ENCODE measurements at places on chromosomes 3 and 15.

GRCh38 chr15:58407236-58407775 lies 24.5 kb upstream of the LIPC start:
- DNase-seq: no peak

DNA sequence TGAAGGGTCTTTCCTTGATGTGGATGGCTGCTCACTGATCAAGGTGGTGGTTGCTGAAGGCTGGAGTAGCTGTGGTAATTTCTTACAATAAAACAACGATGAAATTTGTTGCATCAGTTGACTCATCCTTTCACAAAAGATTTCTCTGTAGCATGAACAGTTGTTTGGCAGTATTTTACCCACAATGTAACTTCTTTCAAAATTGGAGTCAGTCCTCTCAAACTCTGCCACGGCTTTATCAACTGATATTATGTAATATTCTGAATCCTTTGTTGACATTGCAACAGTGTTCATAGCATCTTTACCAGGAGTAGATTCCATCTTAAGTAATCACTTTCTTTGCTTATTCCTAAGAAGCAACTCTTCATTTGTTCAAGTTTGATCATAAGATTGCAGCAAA lies 252.6 kb downstream of the UBE2E2 start:
- DNase-seq: no peak

DNA sequence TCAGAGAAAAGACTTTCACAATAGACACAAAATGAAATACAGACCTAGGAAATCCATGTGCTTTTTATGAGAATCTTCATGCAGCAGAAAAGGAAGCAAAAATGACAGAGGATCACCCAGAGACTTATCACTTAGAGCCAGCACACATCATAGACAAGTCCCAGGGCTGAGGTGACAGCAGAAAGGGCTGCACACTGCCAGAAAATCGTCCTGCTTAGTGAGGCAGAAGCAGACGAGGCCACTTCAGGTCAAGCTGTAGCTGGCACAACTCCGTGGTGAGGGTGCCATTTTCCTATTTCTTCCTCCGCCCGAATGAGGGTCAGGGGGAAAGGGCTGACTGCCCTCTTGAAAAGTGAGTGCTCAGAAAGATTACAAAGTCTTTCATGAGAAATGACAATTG lies 95.9 kb upstream of the TNIK start:
- DNase-seq: no peak

DNA sequence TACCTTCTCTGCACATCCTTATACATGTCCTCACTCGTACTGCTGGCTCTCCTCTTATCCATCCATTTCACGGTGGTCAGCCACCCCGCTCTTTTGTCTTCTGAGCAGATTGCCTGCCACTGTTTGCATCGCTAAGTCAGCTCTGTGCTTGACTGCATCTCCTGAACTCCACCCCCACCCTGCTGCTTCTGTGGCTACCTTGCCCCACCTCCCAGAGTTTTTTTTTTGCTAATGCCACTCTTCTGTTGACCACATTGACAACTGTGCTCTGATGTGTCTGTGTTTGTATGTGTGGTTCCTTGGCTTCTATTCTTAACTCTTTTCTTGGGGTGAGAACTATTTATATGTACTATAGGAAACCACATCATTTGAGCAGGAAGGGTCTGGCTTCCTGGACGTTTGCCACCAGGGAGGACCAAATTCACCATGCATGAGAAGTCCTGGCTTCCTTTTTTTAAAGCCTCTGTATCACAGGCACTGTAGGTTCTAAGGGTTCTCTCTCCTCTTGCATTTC lies 12.8 kb upstream of the MTMR10 start:
- DNase-seq: no peak

GRCh38 chr3:66466606-66467270 lies 34.1 kb downstream of the LRIG1 start:
- DNase-seq: no peak

DNA sequence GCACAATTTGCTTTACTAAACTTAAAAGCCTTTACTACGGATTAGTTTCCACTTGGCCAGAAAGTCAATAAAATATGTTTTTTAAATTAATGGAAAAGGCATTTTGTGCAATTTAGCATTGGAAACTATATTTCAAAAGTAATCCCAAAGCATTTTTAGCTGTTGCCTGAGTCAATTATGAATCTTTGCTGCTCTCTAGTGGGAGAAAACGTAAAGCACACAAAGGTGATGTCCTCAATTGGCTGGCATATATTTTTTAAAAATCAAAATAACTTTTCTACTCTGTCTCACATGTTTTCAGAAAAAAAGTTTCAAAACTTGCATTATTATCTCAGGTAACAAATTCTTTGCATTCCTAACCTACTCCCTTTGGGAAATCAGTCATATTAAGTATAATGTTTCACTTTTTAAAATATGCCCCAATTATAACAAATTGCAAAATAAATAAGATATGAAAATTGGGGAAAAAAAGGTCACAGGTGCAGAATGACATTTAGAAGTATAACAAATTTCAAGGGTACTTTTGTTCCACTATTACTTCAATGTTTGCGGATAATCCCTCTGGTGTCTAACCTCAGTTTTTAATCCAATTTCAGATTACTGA lies 47.2 kb upstream of the TEX55 start:
- DNase-seq: peak; percentile 5

- DNase-seq: no peak
Measured at GRCh38 chr15:55383687-55384086, 24.5 kb downstream of the CCPG1 start.

GRCh38 chr15:73756947-73757513 lies 3.9 kb upstream of the INSYN1 start:
- no peak for DNase-seq

DNA sequence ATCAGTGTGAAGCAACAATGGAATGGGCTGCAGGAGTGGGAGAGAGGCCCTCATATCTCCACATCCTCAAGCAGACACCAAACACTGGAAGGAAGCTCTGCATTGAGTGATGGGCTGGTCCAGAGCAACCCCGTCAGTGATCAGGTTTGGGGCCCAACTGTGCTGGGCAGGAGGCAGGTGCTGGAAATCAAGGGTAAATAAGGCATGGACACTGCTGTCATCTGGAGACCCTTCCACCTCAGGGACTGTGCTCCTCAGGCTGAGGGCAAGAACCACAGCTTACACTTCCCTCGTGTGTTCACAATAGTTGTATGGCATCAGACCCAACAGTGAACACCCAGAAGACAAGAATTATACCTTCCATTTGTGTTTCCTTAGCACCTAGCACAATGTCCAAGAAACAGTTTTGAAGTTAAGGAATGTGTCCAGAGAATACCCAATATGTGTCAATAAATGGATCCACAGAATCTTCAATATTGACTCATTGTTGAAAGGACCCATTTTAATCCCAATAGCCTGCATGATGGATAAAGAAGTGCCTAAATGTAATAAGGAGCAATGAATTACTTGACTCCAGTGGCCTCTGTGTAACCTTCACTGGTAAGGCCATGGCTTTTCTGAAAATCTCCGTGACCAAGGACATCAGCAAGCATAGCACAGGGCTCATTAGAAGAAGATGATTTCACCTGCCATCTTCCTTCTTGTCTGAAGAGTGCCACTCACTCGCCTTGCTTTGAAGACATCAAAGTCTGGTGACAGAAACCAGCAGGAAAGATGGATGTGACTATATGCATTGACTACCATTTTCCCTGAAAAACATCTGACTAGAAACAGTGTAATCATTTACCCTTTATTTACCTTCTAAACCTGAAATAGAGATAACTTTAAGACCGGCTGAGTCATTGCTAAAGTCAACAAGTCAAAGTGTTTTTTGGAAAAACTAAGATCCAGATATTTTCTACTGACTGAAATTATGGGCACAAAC lies 7.0 kb upstream of the AHSG start:
- no peak for DNase-seq

DNA sequence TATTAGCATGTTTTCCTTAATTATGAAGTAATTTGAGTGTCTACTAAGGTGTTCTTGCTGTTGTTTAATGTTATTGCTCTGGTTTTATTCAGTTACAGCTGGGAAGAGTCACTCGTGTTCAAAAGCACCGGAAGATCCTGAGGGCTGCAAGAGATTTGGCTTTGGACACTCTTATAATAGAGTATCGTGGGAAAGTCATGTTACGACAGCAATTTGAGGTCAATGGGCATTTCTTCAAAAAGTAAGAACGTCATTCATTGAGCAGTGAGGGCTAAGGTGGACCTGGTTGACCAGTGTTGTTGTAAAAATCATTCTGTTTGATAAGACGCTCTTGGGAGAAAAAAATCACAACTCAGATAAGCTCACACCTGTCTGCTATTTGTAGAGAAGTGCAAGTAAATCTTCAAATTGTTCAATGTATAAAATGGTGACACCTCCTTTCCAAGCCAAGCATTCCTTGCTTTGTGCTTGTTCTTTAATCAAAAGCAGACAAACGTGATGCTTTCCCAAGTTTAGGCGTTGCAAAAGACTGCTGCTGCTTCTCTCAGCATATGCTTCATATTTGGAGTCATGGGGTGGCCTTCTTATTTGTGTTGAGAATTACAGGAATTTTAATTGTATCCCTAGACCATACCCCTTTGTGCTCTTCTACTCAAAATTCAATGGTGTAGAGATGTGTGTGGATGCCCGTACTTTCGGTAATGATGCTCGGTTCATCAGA lies 44.2 kb downstream of the SETD5 start:
- DNase-seq: no peak

DNA sequence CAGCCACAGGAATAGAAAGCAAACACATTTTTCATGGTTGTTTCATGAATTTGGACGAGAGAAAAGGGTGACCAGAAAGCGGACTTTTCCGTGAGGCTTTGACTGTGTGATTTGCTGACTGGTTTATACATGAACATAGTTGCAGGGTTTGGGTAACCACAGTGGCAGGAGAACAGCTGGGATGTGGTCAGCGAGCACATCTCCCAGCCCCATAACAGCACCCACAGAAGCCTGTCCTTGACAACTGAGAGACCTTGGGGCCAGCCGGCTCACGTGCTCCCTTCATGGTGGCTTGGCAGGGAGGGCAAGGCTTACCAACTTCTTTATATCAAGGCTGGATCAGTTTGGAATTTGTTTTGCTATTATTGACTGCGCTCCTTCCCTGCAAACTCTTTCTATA lies 13.2 kb upstream of the RGMA start:
- no peak for DNase-seq

All from SHP77 (cell line).